ENCODE measurements at places on chromosomes 12 and 14.

GRCh38 chr12:124566997-124567672, at the start of gene NCOR2:
Gene NCOR2, minus strand, starts transcription at chr12:124567612. Its CDS starts 72,361 bp downstream, at chr12:124495251.
- DNase-seq = no peak

GRCh38 chr14:37181441-37181840, 9.0 kb upstream of the SLC25A21 start:
- DNase-seq = no peak

GRCh38 chr14:64200170-64200569, 94.0 kb downstream of the ESR2 start:
- no peak for DNase-seq

- DNase-seq = no peak
Measured at GRCh38 chr12:9706086-9706685, 26.7 kb downstream of the CLECL1 start.

- DNase-seq = no peak
Measured at GRCh38 chr14:38999949-39000348, 103.1 kb downstream of the SEC23A start.

All from AML-193 (cell line).